Forelimb muscle (tissue), 1 donor: ENCODE measurements at places on chromosomes 7 and 10.

DNA sequence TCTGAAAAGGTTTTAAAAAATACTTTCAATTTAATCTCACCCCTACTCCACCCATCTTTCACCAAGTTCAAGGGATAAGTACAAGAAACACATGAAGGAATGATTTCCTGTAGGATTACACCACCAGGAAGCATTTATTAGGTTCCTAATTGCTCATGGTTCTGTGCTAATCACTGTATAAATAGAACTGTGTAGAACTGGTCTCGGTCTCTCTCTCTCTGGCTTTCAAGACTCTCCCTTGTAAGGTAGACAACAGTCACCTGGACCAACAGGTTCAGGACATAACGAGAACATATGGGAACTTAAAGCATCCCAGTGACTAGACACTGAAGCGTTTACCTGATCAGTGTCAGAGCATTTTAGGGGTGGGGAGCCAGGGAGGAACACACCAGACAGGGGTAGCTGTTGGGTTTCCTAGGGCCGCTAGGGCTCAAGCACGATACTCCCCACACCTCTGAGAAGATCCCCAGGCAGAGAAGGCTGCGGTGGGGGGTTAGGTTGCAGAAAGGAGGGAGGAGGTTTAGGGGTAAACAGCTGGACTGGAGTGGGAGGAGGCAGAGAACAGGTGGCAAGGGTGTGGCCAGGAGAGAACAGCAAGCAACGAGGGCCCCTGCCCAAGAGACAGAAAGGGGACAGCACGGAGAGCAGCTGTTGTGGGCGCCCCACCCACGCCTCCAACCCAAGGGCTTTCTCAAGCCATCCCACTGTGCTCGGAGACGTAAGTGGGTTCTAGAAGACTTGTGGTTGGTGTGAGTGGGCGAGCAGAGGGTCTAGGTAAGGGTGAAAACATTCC is 52.5 kb upstream of the USP6NL start:
- no peak for DNase-seq

DNA sequence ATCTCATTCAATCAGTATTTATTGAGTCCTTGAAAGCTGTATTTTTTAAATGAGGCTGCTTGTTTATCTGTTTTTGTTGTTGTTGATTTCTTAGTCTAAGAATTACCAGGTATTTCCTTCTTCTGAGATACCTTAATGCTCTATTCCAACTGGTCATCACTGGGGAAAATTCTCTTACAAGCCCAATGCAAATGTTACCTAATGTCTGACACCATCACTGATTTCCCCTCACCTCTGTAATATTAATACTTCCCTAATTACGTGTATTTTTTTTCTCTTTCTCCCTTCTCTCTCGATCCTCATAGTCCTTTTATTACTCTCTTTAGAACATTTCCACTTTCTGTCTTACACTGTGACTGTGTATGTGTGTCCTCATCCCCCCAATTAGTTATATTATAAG is 13.9 kb downstream of the HDAC9 start:
- no peak for DNase-seq

DNA sequence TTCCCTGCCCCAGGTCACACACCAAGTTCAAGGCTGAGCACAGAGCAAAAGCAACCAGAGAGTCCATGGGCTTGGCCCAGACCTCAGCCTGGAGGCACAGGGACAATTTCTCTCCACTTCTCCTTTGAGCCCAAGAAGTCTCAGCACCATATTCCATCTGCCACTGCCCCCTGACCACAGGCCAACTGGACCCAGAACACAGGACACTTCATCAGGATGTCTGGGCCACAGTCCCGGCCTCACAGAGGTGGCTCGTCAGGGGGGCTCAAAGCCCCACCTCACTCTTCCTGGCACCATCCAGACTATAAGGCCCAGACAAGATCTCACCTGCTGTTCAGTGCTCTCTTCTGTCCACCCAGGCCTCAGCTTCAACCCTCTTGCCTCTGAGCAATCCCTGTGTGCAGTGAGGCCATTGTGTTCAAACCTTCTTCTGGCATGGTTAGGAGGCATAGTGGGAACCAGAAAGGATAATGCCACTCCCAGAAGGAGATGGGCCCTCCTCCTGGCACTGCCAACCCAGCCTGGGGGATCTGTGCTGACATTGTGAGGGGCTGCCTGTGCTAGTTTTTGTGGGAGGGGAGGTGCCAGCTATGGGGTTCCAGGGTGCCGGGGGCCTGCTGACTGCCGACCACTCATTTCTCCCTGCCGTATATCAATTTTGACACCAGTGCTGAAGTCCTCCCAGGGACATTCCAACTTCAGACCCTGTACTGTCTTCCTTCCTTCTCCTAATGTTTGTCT is 49.7 kb upstream of the ANTXRL start:
- DNase-seq = no peak

GRCh38 chr7:51949726-51950644 is 633.4 kb upstream of the COBL start:
- no peak for DNase-seq

DNA sequence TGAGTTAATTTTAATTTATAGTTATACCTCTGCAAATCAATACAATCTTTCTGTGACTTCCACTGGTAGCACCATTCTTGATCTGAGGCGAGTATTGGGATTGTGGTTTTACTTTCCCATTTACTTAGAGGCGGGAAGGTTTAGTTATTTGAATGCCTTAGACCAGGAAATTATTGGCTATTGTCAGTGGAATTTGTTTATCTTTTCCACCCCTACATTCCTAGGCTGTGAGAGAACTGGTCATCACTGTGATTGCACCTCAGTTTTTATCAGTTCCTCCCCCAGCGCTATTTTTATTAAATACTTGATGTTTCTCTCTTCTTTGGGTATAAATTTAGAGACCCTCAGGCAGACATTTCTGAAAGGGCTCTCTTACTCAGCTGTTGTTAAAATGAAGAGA is 29.9 kb downstream of the CDK14 start:
- DNase-seq = no peak

GRCh38 chr10:73758704-73759511 is 14.7 kb downstream of the SEC24C start:
- no peak for DNase-seq

- no peak for DNase-seq
Observed at GRCh38 chr7:36810489-36810888, 86.2 kb upstream of the AOAH start.

DNA sequence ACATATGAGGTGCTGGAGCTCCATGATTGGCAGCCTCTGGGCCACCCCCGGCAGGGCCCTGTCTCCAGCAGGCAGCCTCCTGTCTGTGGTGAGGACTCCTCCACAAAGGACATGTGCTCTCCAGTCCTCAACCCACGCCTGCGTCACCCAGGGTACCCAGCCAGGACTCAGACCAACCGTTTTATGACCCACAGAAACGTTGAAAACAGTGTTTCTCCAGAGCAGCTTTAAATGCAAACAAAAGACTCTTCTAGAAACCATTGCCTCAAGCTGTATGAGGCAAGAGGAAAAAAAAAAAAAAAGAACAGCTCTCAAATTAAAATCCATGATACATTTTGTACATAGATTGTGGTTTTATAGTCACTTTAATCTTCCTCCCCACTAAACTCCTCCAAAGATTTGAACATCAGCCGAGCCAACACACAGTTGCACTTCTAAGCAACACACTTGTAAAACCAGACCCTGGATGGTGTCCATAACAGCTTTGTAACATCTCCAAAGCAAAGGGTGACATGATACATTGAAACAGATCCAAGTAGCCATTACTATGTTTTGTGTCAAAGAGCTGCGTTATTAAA is 175.0 kb upstream of the LYZL2 start:
- DNase-seq = no peak

GRCh38 chr7:86644282-86645224 is 844 bp downstream of the GRM3 start:
- no peak for DNase-seq

GRCh38 chr7:128408709-128409595 is 830 bp downstream of the IMPDH1 start:
- no peak for DNase-seq

- no peak for DNase-seq
Observed at GRCh38 chr7:85221796-85222195, 34.9 kb upstream of the SEMA3D start.

DNA sequence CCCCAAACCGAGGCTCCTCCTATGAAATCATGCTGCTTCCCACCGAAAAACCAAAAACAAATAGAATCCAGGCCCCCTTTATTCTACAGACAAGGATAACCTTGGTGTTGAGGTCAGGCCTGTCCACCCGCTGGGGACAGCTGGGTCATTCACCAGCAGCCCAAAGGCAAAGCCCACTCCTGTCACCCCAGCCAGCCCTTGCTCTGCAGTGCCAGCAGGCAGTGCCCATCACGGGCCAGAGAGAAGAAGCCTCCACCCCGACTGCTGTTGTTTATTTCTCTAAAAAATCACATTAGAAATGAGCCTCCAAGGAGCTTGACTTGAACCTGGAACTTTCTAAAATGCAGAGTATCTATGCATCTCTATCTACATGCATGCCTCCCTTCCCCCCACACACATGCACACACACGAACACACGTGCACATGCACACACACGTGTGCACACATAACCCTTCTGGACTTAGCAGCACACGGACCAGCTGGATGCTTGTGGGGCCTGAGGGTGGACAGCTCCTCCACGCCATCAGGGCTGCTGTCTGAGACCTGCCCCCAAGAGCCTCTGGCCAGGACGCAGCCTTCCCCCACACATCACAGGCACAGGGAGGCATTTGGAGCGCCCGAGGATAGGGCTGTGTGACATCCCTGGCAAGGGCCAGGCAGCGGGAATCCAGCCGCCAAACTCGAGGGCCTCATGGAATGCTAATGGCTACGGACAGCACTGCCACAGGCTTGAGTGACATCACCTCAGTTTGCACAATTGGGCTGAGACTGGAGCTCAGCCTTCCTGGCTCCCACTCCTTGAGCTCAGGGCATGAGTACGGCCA is 22.8 kb downstream of the PRKAG2 start:
- DNase-seq = no peak
